ENCODE measurements at places on chromosomes 4 and X. TPM values are rescaled to one million over a fixed set of nuclear protein-coding genes. Genes with fewer than 3 reads are reported as not detected.

DNA sequence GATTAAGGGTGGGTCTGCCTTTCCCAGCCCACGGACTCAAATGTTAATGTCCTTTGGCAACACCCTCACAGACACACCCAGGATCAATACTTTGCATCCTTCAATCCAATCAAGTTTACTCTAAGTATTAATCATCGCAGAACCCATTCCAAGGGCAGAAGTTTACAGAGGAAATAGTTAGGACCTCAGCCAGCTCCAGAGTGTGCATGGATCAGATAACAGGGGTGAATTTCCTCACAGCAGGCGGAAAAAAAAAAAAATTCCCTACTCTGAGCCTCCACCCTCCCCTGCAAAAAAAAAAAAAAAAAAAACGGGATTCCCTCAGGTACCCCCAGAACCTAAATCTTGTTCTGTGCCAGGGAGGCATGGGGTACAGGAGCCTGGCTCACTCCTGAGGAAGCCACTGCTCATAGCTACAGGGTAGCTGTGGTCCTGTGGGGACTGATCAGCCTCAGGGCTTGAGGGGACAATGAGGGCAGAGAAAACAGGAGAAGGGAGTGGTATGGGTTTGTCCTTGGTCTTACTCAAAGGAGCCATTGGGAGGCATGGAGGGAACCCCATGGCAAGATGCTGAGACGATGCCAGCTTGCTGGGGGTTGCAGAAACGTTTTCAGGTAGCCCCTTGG is 113.0 kb downstream of the DHRSX start:
- peaks cover 4% of the 10 kb centered on the region for H3K4me1 ChIP-seq
- H3K4me3 ChIP-seq, result no peak overlapping the region
- no peaks in the 10 kb centered on the region for H3K27me3 ChIP-seq
- no peaks in the 10 kb centered on the region for H3K36me3 ChIP-seq
- DNase-seq, result peak; percentile 75

The TCP11X2 gene
- not detected for total RNA-seq

The POU3F4 gene
- total RNA-seq, result not detected

The GABRB1 gene
- not detected for total RNA-seq

DNA sequence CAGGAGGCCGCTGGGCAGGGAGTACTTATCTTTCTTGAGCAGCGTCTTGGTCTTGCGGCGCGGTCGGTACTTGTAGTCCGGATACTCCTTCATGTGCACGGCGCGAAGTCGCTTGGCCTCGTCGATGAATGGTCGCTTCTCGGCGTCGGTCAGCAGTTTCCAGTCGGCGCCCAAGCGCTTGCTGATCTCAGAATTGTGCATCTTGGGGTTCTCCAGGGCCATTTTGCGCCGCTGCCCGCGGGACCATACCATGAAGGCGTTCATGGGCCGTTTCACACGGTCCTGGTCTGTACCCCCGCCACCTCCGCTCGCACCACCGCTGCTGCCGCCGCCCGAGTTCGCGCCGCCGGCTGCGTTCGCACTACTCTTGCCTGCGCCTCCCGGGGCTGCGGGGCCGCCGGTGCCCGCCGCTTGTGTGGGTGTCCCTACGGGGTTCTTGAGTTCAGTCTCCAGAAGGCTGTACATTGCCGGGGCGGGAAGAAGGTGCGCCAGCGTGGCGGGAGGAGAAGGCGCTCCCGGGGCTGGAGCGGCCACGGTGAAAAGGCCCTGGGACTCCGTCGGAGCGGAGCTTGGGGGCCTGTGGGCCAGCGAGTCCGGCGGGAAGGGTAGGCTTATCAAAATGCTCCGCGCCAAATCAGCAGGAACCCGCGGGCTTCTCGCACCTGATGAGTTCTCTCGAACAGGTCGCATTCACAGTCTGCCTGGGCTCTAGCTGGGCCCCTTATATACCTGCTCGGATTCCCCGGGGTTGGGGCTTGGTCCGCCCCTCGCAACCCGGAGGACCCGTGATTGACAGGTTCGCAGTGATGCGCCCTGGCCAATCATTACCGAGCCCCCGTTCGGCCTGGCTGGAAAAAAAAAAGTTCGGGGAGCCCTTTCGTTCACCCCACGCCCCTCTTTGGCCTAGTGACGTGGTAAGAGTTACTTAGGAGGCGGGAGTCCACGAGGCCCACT is at the start of gene SOX3:
Gene SOX3 (minus strand): TSS at position 699 of the 954 bp plus-strand sequence. CDS start 9 bp downstream, at position 690.
- DNase-seq, result no peak
- H3K27me3 ChIP-seq, result peaks cover 48% of the 10 kb centered on the region
- H3K4me3 ChIP-seq, result no peak within 1 kb of the TSS
- H3K36me3 ChIP-seq, result no peaks in the 10 kb centered on the region
- H3K27ac ChIP-seq, result no peak within 1 kb of the TSS

The ZNF141 gene
- total RNA-seq, result 9.8 TPM

The CXXC4 gene
- total RNA-seq, result not detected

The CYP4V2 gene
- 3.1 TPM for total RNA-seq

The CLGN gene
- total RNA-seq, result 1.00 TPM
